NCI-H2081 (cell line): ENCODE measurements at places on chromosomes 6 and 20.

GRCh38 chr6:56259234-56260077, 12.1 kb upstream of the COL21A1 start:
- DNase-seq = peak; percentile 61

GRCh38 chr6:80340280-80340679, 233.8 kb downstream of the BCKDHB start:
- no peak for DNase-seq

- DNase-seq = peak; percentile 66
Measured at GRCh38 chr6:49531774-49532569, 18.5 kb upstream of the C6orf141 start.

DNA sequence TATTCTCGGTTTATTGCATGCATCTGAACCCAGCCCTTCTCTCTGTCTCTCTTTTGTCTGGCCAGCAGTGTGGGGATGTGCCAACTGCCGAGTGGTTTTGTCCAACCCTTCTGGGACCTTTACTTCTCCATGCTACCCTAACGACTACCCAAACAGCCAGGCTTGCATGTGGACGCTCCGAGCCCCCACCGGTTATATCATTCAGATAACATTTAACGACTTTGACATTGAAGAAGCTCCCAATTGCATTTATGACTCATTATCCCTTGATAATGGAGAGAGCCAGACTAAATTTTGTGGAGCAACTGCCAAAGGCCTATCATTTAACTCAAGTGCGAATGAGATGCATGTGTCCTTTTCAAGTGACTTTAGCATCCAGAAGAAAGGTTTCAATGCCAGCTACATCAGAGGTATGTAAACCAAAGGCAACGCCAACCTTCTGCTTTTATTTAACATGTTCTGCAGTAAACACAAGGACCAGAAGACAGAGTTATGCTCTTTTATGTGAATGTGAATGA, 65.8 kb downstream of the ADGRG6 start:
- no peak for DNase-seq

GRCh38 chr6:44224965-44225305, 1.5 kb downstream of the SLC29A1 start:
- DNase-seq = no peak

GRCh38 chr6:4884646-4885340, 108.6 kb downstream of the CDYL start:
- peak; percentile 15 for DNase-seq

GRCh38 chr6:146090474-146090873, 61.6 kb downstream of the GRM1 start:
- DNase-seq = no peak

- no peak for DNase-seq
Measured at GRCh38 chr6:26025047-26025893, 62.0 kb upstream of the HFE start.
